Stomach (tissue), 19 donors: ENCODE measurements at places on chromosomes 13 and 19. TPM values are rescaled to one million over a fixed set of nuclear protein-coding genes. Genes with fewer than 3 reads are reported as not detected.
A peak's percentile ranks its signal among the peaks of the same experiment; 100 is the strongest.

SIGLEC8 gene
- 2.3 TPM for total RNA-seq

ABCA7 gene
- 37.7 TPM for total RNA-seq

DNA sequence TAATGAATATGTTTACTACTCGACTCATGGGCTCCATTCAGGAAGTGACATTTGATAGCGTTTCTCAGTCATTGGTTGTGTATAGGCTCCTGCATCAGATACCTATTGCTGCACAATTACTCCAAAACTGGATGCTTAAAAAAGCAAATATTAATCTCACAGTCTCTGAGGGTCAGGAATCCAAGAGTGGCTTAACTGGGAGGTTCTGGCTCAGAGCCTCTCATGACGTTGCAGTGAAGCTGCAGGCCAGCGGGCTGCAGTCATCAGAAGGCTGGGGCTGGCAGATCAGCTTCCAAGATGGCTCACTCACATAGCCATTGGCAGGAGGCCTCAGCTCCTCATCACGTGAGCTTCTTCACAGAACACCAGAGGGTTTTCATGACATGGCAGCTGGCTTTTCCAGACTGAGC lies 525.1 kb upstream of the NBEA start:
- DNase-seq = peak; percentile 52

GRCh38 chr13:24618011-24618955 lies 61.9 kb upstream of the ATP12A start:
- peak; percentile 79 for DNase-seq

GRCh38 chr19:30069535-30070197 lies 127.6 kb downstream of the URI1 start:
- peak; percentile 14 for DNase-seq
